CD4-positive, alpha-beta T cell treated with Interleukin-4 for 4 hours (primary cell): ENCODE measurements at places on chromosomes 1 and 21.

DNA sequence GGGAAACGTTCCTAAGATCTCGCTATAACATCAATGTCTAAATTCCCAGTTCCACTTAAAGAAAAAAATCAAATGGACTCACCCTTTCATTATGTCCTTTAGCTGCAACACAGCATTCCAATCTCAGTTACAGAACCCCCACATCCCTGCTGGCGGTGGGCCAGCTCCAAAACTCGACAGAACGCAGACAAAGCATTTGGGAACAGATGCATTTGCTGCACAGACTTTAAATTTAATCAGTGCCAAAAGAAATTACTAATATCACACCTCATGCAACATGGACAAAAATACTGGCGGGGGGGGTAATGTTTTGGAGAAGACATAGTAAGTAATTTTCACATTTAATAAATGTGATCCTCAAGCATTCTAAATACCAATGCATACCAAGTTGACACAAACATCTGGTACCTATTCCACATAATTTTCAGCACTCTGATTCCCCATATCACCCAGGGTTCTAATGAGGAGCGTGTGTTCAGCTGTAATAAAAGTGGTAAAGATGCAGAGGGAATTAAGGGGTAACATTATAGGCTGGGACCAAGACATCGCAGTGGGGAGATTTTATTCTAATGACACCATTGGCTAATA is 79.7 kb downstream of the TGFBR3 start:
- no peak for DNase-seq

DNA sequence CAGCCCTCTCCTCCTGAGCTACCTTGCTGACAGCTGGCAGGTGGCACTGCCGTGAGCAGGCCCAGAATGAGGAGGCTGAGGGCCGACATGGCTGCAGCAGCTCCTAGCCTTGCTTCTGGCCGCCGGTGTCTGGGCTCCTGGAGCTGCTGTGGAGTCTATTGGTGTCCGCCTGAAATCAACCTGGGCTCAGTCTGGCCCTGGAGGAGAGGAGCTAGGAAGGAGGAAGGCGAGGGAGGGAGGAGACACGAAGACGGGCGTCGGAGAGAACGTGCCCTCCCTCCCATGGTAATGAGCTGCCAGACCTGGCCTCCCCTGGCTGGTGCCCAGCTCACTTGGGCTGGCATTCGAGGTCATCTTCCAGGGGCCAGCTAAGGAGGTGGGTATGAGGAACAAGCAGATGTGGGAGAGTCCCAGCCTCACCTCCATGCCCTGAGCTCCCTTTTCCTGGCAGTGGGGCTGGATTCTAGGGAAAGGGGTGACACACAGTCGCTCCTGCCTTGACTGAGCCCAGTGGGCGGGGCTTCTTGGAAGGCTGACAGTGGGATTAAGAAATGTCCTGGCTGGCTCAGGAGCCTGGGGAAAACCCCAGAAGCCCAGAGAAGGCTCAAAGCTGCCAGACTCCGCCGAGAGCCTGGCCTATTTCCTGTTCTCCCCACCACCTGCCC is at the start of gene PDZK1IP1:
Gene PDZK1IP1 (minus strand): TSS at position 193 of the 665 bp plus-strand sequence. CDS start 104 bp downstream, at position 89.
- DNase-seq = no peak

DNA sequence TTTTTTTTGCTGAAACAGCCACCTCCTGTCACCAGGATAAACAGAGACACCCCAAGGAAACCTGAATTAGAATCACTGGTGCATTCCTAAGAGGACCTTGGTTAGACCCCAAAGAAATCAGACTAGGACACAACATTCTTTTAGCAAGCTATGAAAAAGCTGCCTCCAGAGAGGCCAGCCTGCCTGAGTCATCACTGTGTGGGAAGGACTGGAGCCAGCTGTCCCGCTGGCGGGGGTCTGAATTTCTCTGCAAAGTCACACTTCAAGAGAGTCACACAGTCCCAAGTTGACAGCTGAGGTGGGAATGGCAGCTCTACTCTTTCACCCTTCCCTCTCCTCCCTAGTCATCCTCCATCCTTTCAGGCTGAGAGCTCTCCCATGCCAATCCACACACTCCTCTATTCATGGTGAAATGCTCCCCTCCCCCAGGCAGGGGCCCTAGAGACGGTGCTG is 405.0 kb upstream of the POU3F1 start:
- no peak for DNase-seq

- DNase-seq = no peak
Measured at GRCh38 chr1:20095564-20096434, 23.5 kb downstream of the PLA2G2D start.

- no peak for DNase-seq
Measured at GRCh38 chr1:59139396-59139795, 157.5 kb upstream of the FGGY start.

DNA sequence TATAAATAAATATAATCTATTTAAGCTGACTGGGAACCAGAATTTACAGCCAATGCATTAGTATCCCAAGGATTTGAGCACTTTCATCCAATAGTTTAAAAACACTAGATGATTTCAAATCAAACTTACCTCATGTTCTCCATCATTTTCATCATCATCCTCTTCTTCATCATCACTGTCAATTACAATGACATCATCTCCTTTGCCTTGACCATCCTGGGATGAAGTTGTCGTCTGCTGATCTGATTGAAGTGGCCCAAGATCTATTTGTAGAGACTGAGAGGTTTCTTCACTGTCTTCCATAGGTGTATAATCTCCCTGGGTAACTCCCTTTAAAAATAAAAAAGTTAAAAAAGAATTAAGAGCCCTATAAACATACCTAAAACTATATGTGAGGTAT is 47.7 kb downstream of the TPR start:
- DNase-seq = no peak

- peak; percentile 81 for DNase-seq
Measured at GRCh38 chr1:116377541-116378529, 4.8 kb downstream of the ATP1A1 start.

GRCh38 chr1:174954073-174954460 is 45.7 kb upstream of the CACYBP start:
- no peak for DNase-seq

DNA sequence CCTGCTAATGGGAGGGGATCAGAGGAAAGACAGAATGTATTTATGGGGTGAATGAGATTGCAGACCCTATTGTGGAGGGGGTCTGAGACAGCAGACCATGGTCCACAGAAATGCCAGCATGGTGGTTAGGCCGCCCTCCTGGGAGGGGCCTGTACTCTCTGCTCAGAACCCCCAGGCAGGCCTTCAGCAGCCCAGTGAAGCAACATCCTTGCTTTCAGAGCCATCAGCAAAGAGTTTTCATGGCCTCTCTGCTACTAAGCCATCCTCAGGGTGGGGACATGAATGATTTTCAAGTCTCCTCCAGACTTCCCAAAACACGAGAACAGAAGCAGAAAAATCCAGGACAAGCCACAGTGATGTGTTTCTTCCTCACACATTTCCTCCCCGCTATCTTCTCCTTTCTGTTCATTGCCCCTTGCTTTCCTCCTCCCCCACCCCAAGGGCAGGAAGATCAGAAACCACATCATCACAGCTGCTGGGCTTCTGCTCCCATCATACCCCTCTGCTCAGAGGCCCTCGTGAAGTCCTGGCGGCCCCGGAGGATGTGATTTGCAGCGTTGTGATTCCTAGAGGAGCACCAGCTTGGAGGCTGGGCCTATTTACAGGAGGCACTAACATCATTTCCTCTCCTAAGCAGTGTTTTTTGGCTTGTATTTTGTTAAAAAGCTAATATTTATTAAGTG is 48.0 kb downstream of the ABCA4 start:
- DNase-seq = no peak

DNA sequence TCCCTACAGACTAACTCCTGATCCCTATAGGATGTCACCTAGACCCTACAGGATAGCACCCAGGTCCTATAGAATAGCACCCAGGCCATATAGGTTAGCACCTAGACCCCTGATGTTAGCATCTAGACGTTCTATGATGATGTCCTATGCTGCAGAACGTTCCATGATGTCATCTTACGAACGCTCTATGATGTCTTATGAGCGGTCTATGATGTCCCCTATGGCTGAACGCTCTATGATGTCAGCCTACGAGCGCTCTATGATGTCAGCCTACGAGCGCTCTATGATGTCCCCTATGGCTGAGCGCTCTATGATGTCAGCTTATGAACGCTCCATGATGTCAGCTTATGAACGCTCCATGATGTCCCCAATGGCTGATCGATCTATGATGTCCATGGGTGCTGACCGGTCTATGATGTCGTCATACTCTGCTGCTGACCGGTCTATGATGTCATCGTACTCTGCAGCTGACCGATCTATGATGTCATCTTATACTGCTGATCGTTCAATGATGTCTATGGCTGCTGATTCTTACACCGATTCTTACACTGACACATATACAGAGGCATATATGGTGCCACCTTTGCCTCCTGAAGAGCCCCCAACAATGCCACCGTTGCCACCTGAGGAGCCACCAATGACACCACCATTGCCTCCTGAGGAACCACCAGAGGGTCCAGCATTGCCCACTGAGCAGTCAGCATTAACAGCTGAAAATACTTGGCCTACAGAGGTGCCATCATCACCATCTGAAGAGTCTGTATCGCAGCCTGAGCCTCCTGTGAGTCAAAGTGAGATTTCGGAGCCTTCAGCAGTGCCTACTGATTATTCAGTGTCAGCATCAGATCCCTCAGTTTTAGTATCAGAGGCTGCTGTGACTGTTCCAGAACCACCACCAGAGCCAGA is 9.5 kb downstream of the SON start:
- DNase-seq = no peak

GRCh38 chr1:10204003-10204642 is 6.2 kb upstream of the KIF1B start:
- no peak for DNase-seq

GRCh38 chr1:57192222-57192621 is 226.4 kb upstream of the C8B start:
- DNase-seq = no peak

- DNase-seq = no peak
Measured at GRCh38 chr1:6396998-6397397, 3.4 kb upstream of the ACOT7 start.

- DNase-seq = peak; percentile 57
Measured at GRCh38 chr1:165928075-165928731, 100.8 kb downstream of the UCK2 start.

DNA sequence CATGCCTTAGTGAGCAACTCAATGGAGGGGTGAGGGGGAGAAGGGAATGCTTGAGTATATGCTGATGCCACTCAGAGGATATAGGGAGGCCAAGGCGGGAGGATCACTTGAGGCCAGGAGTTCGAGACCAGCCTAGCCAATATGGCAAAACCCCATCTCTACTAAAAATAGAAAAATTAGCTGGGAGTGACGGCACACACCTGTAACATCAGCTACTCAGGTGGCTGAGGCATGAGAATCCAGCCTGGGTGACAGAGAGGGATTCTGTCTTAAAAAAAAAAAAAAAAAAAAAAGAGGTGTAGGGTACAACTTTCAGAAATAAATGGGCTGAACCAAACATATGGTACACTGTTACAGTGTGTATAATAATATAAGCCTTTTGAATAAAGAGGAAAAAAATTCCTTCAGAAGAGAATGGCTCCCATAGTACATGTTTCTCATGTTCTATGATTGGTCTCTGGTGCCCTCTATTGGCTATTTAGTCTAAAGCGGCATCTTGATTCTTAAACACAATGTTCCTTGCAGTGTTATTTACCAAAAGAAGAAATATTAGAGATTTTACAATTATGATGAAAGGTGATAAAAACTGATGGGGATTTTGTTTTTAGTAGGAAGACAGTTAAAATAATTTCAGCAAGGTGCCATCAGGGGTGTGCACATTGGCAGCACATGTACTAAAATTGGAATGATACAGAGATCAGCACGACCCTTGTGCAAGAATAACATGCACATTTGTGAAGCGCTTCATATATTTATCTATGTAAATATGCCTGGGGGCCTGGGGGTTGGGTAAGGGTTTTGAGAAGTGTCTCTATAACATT is 109.8 kb downstream of the PATJ start:
- peak; percentile 60 for DNase-seq

- DNase-seq = no peak
Measured at GRCh38 chr1:111706921-111707320, 32.3 kb downstream of the INKA2 start.

DNA sequence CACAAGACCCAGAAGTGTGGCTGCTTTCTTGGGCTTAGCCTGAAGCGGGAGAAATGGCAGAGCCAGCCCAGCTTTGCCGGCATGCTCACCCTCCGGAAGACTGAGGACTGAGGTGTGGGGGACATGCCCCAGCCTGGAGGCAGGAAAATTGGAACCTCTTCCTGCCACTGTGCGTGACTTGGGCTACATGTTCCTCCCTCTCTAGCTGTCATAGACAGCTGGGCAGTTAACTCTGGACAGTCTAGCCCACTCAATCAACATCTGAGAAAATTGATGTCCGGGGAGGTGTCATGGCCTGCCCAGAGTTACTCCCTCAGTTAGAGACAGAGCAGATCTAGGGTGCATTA is 59.7 kb downstream of the UBE2T start:
- no peak for DNase-seq

DNA sequence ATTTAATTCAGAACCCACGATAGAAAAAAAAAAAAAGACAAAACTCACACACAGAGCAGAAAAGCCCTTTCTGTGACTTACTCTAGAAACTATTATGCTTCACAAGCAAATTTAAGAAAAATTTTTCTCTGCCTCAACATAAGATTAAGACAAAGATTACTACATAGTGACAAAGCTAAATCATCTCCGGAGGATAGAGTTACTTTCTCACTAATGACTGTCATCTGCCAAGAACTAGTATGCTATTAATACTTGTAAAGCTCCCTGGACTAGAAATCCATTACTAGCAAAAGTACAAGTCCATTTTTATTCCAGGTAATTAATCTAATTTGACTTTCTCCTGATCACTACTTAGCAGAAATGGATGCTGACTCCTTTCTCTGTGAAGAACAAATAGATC is 25.9 kb downstream of the GREM2 start:
- DNase-seq = no peak

DNA sequence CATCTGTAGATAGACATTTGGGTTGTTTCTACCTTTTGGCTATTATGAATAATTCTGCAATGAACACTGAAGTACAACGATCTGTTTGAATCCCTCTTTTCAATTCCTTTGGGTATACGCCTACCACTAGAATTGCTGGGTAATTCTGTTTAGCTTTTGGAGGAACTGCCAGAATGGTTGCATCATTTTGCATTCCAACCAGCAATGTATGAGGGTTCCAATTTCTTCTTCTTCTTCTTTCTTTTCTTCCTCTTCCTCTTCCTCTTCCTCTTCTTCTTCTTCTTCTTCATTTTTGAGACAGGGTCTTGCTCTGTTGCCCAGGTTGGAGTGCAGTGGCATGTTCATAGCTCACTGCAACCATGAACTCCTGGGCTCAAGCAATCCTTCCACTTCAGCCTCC is 13.8 kb upstream of the THEM5 start:
- no peak for DNase-seq

GRCh38 chr1:235136111-235136510 is 7.5 kb upstream of the TOMM20 start:
- no peak for DNase-seq

- no peak for DNase-seq
Measured at GRCh38 chr1:204418174-204419063, 6.8 kb upstream of the PPP1R15B start.

DNA sequence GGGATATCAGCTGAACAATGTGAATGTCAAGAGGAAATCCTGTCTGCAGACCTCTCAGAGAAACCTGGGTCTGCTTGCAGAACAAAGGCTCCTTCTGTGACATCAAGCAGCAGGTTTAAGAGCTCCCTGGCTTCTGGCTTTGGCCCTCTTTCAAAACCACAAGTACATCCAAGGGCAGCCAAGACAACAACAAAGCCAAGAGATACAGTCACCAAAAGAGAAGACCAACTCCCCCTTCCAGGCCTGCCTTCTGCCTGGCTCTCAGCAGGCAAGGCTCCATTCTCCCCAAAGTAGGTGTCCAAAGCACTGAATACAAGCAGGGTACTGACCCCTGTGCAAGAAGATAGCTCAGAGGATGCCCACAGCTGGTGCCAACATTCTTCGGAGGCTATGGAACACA is 11.5 kb downstream of the BCAR3 start:
- DNase-seq = no peak
